ENCODE measurements at places on chromosomes 11 and 22.

- peak; percentile 43 for DNase-seq
These were observed 9.4 kb downstream of the PGM2L1 start for GRCh38 chr11:74388678-74389327.

- DNase-seq = no peak
These were observed 18.1 kb upstream of the RFPL2 start for GRCh38 chr22:32222991-32223390.

DNA sequence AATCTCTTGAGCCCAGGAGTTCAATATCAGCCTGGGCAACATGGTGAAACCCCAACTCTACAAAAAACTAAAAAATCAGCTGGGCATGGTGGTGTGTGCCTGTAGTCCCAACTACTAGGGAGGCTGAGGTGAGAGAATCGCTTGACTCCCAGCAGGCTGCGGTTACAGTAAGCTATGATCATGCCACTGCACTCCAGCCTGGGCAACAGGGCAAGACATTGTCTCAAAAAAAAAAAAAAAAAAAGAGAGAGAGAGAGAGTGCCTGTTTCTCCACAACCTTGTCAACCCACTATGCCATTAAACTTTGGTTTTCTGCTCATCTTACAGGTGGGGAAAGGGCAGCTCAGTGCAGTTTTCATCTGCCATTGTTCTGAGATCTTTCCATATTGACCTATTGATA lies 5.1 kb downstream of the FOLR3 start:
- no peak for DNase-seq

GRCh38 chr11:34266090-34266912 lies 91.5 kb downstream of the ABTB2 start:
- DNase-seq = no peak

- DNase-seq = no peak
These were observed 11.9 kb upstream of the MRGPRX2 start for GRCh38 chr11:19072464-19072863.

DNA sequence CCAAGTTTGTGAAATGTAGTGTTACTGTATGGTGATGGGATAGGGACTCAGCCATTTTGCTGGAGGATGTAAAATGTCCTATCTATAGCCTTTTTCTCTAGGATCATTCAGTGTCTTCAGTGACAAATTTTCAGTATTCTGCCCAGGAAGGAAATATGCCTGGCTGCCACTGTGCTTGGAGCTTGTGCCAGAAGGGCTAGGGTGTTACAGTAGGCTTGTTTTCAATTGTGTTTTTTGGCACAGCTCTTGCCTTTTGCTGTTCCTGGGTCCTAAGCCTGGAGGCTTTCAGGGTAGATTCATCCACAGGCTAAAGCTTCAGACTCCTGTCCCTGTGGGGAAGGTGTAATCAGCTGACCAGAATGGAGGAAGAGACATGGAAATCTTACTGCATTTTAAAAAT lies 22.0 kb upstream of the PHOX2A start:
- DNase-seq = no peak

GRCh38 chr22:27627444-27627833 lies 174.1 kb downstream of the MN1 start:
- no peak for DNase-seq

DNA sequence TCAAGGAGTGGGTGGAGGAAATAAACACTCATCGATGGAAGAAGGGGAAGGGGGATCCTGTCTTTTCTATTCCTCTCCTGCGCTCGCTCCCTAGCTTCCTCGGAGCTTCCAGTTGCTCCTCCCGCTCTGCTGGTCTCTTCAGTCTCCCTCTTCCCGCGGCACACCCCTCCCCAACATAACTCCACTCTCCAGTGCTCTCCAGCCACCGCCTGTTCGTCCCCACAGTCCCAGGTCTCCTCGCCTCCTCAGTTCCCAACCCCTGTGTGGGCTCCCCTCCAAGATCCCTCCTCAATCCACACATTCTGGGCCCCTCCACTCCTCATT lies 438 bp downstream of the ZW10 start:
- DNase-seq = no peak

DNA sequence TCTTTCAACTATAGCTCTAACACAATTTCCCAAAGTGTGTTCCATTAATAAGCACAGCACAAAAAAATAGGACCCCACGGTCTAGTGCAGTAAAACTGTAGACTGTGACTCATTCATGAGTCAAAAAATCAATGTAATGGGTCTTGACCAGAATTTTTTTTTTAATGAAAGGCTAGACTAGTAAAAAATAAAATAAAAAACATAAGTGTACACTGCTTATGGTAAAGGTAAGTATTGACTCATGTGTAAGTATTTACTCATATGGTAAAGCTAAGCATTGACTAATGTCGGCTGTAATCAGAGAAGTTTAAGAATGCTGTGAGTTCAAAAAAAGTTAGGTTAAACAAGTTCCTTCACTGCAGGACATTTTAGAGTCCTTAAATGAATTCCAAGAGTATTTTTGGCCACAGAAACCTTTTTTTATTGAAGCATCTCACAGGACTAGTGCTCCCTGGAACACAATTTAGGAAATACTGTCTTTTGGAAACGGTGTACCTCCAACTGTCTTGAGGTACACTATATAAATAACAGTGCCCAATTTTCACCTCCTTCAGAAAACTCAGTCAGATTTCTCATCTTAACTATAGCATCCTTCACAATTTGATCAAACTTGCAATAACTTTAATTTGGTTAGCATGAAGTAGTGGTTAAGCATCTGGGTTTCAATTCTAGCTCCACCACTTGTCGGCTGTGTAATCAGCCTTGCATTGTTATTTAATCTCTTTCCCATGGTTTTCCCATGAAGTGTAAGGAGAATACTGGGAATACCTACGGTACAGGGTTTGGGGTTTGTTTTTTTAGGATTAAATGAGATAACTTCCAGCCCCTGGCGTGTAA lies 2.1 kb downstream of the CCDC73 start:
- DNase-seq = no peak

GRCh38 chr11:75292943-75293342 lies 52.4 kb downstream of the TPBGL start:
- DNase-seq = no peak

- no peak for DNase-seq
These were observed 33.2 kb upstream of the LDHA start for GRCh38 chr11:18361154-18361553.

DNA sequence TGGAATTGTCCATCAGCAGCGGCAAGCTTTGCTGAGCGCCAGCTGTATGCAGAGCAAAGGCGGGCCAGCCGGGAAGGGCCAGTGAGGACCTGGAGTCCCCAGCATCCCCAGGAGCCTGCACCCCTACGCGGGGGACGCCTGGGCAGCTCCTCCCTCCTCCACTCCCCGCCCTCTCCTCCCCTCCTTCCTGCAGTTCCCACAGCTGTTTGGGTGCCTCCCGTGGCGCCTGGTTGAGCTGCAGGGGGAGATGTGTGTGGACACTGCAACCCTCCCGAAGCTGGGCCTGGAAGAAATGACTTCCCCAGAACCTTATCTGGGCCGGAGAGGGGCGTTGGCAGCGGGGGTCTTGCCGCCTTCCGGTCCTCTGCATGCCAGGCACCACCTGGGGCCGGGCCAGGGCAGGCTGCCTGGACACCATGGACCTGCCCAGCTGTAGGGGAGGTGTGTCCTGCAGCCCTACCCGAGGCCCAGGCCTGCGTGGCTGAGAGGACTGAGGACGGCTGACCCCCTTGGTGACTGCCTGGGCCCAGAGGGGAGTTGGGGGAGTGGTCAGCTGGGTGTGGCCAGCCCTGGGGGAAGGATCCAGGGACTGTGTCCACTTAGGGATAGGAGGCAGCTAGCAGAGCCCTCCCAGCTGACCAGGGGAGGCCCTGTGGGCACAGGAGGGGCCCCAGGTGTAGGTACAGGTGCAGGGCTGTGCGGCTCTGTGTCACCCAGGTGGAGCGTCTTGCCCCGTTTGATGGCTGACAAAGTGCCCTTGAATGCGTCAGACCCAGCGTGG lies 16.8 kb upstream of the MUC6 start:
- no peak for DNase-seq

DNA sequence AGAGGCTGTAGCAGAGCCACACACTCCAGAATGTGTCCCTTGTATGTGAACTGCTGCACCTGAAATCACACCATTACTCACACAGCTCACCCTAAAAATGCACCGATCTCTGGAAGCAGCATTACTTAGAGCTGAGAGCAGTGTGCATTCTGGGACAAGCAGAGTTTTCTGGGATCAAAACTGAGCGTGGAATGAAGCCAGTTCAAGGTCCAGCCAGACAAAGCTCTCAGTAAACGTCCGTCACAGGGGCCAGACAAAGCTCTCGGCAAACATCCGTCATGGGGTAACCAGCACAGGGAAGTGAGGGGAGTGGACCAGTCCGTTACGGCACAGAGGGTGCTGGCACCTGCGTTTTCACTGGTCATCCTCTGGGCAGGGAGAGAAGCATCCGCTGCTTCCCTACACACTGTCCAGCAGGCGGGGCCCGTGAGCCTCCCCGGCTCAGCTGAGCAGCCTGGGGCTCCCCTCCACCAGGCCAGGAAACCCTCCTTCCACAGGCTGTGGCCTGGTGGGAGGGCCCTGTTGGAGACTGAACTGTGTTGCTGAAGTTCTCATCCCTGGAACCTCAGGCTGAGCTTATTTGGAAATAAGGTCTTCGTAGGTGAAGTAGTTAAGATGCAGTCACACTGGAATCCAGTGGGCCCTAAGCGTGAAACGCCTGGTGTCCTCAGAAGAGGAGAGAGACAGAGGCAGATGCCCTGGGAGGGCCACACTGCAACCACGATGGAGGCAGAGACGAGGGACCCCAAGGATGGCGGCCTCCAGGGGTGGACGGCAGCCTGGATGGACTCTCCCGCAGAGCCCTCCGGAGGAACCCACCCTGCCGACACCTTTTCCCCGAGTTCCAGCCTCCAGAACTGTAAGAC lies 883.9 kb downstream of the BRD1 start:
- DNase-seq = no peak

DNA sequence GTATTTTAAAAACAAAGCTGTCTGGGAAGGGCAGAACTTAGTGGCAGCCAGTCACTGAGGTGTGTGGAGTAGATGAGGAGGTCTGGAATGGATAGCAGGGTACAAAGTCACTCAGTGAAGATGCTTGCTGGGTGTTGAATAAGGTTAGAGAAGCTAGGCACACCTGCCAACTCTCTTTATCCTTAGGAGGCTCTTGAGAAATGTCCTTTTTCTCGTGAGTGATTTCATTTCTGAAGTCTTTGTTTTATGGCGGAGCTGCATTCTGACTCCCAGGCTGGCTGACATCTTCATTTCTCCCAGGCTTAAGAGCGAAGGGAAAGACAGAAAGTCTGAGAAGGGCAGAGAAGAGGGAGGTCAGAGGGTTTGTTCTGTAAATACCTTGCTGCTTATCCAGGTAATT lies 31.0 kb downstream of the CECR2 start:
- no peak for DNase-seq

- DNase-seq = no peak
These were observed 40.2 kb upstream of the MTNR1B start for GRCh38 chr11:92929246-92929645.

DNA sequence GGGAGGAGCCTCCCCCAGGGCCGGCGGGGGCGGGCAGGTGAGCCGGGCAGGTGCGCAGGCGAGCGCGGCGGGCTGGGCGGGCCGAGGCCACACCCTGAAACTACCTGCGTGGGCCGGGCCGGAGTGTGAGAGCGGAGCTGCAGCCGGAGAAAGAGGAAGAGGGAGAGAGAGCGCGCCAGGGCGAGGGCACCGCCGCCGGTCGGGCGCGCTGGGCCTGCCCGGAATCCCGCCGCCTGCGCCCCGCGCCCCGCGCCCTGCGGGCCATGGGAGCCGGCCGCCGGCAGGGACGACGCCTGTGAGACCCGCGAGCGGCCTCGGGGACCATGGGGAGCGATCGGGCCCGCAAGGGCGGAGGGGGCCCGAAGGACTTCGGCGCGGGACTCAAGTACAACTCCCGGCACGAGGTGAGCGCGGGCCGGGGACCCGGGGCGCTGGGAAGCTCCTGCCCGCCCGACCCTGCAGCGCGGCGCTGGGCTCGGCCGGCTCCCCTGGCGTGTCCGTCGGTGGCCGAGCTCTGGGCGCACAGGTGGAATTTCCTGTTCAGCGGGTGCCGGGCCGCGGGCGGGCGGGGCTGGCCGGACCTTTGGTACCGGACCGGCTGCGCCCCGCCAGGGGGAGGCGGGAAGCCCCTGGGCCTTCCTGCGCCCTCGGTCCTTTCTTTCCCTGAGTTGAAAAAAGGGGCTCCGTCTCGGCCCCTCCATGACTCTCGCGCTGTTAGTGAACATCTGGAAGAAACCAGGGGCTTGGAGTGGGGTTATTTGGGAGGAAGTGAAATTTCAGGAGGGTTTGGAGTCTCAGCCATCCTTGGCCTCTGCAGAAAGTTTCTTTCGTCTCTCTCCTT lies at the start of gene ST14:
Gene ST14, plus strand, starts transcription at position 126 of the 841 bp plus-strand sequence. Its CDS starts 198 bp downstream, at position 324.
- peak; percentile 24 for DNase-seq

DNA sequence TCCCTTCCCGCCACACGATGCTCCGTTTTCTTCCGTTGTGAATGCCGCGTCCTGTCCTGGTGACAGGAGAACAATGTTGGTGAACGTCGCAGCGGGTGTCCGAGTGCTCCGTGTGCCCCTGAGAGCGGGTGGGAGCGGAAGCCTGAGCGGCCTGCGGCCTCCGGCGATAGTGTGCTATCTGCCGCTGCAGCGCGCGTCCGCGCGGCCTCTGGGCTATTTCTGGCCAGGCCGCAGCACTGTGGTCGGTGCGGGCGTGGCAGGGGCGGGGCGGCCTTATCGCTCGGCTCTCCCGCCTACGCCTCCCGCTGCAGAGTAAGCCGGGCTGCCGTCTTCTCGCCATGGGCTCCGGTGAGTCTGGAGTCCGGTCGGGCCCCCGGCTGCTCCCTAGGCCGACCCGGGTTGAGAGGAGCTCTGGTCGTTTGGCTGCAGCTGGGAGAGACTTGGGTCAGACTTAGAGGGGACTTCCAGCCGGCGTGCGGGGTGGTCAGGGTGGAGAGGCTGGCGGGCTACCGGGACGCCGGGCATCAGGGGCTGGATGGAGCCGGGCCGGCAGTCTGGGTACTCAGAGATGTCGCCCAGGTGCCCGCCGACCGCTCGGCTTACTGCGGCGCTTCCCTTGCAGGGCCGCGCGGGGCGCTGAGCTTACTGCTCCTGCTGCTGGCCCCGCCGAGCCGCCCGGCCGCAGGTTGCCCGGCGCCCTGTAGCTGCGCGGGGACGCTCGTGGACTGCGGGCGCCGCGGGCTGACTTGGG lies at the start of gene GP1BB:
Gene GP1BB, plus strand, starts transcription at position 308 of the 751 bp plus-strand sequence. Its CDS starts 31 bp downstream, at position 339.
- DNase-seq = no peak

DNA sequence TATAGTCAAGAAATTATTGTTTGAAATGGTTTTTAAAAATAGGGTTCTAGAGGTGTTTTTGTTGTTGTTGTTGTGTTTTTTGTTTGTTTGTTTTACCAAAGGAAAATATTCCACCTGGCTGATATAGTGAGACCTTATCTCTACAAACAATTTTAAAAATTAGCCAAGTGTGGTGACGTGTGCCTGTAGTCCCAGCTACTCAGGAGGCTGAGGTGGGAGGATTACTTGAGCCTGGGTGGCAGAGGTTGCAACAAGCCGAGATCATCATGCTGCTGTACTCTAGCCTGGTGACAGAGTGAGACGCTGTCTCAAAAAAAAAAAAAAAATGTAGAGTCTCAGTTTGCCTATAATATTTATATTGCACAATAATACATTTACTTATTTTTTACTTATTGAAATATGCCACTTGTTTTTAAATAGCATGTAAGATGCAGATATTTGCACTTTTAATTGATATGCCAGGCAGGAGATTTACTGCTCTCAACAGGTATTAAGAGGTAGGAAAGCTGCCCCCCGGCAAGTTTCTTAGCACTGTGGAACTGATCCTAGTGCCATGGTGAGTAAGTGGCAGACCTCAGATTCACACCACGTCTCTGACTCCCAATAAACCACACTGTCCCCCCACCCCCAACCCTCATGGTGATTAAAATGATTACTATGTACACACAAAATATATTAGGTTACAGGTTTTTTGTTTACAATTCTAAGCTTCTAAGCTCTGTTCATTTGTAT lies 157.4 kb downstream of the TEAD1 start:
- no peak for DNase-seq

- DNase-seq = no peak
These were observed 54.3 kb upstream of the MYEOV start for GRCh38 chr11:69239641-69240040.

- no peak for DNase-seq
These were observed 25.2 kb upstream of the GCAT start for GRCh38 chr22:37782340-37783168.
